ENCODE measurements at places on chromosomes 5 and 9.
A peak's percentile ranks its signal among the peaks of the same experiment; 100 is the strongest.

DNA sequence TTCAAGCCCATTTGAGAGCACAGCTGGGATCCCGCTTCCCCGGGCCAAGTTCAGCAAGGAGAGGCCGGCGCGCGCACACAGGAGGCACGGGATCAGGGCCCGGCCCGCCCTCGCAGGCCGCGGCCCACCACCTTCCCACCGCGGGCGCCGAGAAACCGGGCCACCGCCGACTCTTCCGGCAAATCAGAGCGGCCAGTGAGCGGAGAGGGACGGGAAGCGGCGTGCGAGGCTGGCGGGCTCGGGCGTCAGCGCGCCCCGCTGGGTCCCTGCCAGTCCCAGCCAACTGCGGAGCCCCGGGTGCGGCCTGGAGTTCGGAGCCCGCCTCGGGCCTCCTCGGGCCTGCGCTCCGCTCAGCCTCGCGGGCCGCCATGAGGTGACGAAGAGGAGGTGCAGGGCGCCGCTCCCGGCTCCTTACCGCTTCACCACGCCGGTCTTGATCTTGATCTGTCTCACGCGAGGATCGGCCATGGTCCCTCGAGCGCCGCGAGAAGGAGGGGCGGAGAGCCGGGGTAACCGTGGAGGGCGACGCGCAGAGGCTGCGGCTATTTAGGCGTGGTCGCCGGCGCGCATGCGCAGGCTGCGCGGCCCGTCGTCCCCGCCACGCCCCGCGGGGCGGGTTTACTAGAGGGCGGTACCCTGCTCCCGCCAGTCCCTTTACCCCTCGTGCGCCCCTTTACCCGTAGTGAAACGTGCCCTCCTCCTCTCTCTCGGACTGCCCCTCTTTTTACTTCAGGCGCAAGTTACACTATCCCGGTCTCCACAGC is at the start of gene TBCA:
TSS of gene TBCA (minus strand) at position 550 of the 764 bp plus-strand sequence. CDS start at position 468, 82 bp downstream.
- DNase-seq, result peak; percentile 70

DNA sequence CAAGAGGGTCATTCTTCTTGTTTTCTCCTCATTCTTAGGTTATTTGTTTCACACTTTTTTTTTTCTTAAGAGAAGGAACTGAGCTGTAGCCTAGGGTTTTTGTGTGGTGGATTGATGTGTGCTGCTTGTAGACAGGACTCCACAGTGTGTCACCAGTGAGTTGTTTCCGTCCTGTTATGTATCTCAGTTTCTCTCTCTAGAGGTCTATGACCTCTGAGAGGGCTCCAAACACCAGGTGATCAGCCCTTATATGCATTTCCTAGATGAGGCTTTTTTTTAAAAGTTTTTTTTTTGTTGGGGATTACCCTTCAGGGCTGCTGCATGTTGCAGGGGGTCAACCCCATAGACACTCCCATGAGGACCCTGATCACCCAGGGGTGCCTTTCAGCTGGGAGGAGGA is 124.2 kb upstream of the MAST4 start:
- no peak for DNase-seq

DNA sequence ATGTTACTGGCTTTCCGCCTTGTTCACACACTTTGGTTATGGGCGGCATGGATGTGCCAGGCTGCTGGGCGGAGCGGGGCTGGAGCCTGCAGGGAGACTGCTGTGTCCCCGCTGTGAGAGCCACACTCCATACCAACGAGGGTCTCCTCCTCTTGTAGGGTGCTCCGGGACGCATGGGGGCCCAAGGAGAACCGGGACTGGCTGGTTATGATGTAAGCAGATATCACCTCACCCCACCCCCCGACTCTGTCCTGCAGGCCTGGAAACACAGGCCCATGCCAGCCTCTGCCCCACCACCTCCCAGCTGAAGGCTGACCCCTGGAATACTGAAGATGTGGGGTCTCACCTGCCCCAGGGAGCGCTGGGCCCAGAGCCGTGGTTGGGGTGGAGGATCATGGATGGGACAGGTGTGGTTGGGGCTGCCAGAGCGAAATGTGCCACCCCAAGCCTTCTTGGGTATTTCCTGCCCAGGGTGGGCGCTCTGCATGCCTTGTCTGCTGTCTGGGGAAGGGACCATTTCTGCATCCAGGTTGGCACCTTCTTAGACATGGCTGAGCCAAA is 39.3 kb upstream of the ORM1 start:
- DNase-seq, result no peak

- DNase-seq, result no peak
Measured at GRCh38 chr9:136401173-136401922, 1.4 kb upstream of the SNAPC4 start.

DNA sequence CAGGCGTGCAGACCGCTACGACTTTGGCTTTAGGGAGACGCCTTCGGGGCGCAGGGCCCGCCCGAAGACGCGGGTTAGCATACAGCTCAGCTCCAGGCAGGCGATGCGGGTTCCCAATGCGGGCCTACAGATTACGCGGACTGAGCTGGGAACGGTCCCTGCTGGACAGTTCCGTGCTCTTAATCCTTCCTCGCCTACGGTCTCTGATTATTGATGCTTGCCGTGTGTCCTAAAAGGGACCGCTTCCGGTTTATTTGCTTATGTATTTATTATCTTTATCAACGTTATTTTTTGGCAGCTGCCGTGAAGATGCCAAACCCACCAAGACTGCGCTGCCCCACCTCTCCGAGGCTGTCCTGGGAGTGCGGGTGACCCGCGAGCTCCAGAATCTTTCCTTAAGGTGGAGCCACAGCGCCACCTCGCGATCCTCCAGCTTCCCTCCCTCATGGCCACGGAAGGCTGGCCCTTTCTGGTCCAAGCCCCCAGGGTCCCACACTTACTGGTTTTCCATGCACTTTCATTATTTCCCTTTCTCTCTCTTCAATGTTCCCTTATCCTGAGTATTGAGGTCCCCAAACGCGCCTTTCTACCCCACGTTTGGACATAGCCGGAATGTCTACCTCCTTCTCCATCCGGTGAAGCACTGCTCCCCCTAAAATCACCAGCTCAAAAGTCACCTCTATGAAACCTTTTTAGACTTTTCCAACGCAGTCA is 7.0 kb upstream of the EBF1 start:
- DNase-seq, result peak; percentile 50

GRCh38 chr5:11584017-11584416 is 320.2 kb downstream of the CTNND2 start:
- no peak for DNase-seq

- no peak for DNase-seq
Measured at GRCh38 chr5:117652958-117653280, 1078.3 kb upstream of the SEMA6A start.

DNA sequence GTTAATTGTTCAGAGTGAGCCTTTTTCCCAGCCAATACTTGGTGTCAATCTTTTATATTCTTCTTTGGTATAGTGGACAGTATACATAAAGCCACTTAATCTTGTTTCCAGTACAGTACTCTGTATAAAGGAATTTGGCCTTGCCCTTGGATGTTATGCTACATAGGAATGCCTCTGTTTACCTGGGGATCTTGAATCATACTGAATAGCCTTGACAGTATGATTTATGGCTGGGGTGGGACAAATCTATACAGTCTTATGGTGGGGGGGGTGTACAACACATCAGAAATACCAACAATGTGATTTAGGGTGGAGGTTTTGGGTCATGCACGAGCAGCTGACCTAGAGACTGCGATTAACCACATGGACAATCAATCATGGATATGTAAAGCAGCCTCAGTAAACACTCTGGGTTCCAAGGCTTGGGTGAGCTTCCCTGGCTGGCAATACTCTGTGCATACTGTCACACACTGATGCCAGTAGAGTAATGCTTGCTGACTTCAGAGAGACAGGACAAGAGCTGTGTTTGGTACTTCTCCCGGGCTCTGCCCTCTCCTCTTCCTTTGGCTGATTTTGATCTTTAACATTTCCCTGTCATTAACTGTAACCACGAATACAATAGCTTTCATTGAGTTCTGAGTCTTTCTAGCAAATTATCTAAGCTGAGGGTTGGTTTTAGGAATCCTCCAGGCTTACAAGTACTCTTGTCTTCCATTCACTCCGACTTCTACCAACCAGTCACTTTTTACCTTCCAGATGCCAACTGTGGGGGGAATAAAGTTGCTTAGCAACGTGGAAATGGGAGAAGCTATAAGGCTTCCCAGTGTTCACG is 84.6 kb downstream of the IARS1 start:
- DNase-seq, result no peak

GRCh38 chr5:12951846-12952245 is 992.6 kb downstream of the DNAH5 start:
- DNase-seq, result no peak

- DNase-seq, result no peak
Measured at GRCh38 chr5:21831145-21831787, 1021.9 kb downstream of the CDH12 start.

DNA sequence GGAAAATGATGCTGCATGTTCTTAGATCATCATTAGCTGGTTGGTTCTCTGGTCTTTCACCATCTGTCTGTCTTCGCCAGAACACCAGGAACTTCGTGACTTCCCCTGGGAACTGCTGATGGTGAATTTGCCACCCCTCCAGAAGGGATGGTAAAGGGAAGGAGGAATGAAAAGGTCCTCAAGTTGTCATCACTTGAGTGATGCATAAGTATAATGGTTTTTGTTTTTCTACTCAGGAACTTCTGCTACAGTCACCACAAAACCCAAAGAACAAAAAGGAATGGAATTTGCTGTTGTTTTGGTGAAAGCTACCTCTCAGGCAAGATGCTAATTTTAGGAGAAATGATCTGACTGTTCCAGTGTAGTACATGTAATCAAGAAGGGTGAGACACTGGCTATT is 328.4 kb downstream of the ARHGEF28 start:
- DNase-seq, result no peak

DNA sequence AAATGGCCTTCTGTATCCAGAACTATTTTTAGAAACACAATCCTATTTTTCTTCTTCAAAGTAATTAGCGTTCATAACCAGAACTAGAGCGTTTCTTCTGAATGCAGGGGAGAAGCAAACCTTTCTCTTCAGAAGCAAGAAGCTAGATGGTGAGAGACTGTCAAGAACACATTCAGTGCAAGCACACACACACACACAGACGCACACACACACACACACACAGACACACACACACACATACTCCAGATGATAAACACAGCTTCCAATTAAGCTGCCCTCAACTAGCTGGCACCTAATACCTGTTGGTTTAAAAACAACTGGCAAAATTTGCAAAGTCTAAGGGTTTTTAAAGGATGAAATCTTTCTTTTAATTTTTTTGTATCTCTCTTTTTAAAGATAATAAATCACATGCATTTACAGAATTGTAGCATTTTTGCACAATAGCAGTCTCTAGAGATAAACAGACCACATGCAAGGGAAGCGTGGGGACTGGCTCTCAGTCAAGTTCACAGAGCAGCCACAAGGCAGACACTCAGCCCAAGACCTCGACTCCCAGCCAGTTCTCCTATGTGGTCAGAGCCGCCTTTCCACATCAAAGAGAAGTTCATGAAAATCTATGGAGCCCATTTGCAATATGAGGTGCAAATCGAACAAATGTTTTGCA is 138.5 kb downstream of the TTLL11 start:
- no peak for DNase-seq

GRCh38 chr5:69167493-69167855 is 524 bp downstream of the CCNB1 start:
- no peak for DNase-seq

- no peak for DNase-seq
Measured at GRCh38 chr5:7816535-7816901, 34.4 kb downstream of the CFAP90 start.

- DNase-seq, result no peak
Measured at GRCh38 chr5:1193591-1193985, 7.8 kb upstream of the SLC6A19 start.

DNA sequence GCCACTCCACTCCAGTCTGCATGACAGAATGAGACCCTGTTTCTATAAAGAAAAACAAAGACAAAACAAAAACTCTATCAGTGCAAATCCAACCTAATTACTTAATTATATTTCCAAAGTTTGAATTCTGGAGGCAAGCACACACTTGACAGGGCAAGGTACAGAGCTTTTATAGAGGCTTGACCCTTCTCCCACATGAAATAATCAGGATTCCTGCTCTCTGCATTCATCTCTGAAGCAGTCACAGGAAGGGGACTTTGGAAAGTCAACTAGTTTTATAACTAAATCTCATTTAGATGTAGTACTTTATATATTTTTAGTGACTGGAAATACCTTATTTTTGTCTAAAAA is 91.9 kb upstream of the CHD1 start:
- no peak for DNase-seq

DNA sequence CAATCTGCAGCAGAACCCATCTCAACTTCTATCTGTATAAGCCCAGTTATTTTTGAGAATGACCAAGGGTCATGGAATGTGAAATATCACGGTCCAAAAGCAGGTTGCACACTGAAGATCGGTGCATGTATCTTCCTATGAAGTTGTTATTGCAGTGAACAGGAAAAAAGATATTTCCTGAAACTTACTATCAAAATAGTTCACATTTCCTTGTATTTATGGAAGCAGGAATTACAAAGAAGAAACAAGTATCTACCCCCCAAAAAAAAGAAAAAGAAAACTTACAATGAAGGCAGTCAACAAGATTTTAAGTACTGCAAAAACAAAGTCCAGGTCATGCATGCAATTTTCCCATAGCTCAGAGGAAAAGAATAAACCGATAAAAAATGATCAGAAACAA is 70.0 kb downstream of the MPDZ start:
- DNase-seq, result no peak

DNA sequence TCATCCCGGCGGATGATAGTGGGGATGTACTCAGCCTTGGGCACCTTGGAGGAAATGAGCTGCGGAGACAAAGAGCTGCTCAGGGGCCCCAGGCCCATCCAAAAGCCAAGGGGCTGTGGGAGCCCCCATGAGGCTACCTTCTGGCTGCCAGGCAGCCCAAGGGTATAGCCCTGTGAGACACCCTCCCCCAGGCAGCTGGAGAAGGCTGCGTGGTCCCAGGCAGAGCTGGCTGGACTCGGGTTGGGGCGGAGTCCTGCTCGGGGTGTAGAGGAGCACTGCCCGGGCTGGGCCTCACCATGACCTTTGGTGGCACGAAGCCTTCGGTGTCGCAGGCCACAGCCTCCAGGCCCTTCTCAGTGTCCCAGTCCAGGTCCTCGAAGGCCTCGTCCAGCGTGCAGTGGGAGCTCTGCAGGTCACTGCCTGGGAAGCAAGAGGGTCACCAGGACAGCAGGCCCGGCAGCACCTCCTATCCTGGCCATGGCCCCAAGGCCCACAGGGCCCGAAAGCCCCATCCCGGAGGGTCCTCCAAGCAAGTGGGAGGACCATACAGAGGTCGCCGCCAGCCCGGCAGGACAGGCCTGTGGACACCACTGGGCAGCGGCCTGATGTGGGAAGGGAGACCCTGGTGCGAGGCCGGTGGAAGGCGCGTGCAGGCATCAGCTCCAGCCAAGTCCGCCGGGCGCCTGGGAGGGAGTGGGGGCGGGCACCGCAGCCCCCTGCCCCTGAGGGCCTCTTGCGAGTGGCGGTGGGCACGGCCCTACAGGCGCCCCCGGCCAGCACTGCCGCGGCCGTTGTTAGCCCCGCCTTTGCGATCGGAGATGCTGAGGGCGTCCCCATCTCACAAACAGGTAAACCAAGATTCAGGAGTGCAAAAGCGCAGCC is 6.1 kb downstream of the NSMF start:
- no peak for DNase-seq

- DNase-seq, result no peak
Measured at GRCh38 chr9:117779760-117780159, 75.6 kb downstream of the TLR4 start.
